ENCODE measurements at places on chromosomes 1 and 21.

DNA sequence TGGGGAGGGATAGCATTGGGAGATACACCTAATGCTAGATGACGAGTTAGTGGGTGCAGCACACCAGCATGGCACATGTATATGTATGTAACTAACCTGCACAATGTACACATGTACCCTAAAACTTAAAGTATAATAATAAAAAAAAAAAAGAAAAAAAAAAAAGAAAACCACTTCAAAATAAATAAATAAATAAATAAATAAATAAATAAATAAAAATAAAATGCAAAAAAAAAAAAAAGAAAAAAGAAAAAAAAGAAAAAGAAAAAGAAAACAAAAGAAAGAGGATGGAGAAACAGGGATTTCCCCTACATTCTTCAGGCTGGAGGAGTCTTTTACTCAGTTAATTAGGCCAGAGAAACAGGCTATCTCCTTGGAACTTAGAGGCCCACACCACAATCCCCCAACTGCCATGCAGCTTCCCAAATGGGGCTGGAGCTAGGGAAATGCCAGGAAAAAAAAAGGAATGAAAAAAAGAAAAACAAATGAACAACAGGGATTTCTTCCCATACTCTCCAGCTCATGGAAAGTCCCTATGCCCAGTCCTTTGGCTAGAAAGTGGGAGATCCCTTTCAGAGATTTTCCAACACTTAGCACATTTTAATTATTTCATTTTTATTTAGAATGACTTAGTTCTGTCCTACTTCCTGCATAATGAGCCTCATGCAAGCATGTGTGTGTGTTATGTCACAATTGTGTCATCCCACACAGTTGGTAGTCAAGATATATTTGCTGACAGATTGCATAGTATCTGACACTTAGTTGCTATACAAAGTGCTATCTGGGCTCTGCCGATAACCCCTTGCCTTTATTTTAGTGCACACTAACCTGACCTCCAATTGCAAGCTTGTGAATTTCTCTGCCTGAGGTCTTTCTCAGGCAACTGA is 486.4 kb downstream of the PLPP3 start:
- peak; percentile 86 for DNase-seq

- DNase-seq: no peak
These were observed 1183.4 kb downstream of the AMY1C start for GRCh38 chr1:104932949-104933679.

DNA sequence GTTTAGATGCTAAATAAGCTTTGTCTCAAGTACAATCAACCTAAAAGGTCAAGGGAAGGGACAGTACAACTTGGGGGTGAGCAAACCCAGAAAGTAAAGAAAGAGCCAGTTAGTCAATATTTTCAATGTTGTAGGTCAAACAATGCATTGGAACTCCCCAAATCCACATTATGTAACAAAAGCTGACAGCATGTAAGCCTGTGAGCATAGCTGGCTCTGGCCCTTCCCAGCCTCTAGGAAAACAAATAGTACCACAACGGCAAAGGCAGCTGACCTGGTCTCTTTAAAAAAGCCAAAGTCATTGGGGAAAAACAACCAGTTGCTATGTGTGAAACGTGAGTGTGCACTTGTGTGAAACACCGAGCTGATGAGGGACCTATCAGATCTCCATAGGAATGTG is 3.4 kb downstream of the CBR1 start:
- no peak for DNase-seq

DNA sequence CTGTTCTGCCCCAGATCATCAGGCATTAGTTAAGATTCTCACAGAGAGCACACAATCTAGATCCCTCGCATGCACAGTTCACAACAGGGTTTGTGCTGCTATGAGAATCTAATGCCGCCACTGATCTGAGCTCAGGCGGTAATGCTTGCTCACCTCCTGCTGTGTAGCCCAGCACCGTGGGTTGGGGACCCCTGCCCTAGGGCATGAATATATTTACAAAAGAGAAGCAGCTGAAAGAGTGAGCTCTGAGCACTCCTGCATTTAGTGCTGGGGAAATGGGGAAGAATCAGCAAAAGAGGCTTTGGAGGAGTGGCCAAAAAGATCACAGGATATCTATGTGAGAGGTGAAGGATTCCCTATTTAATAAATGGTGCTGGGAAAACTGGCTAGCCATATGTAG is 5.6 kb downstream of the CFAP57 start:
- DNase-seq: no peak

DNA sequence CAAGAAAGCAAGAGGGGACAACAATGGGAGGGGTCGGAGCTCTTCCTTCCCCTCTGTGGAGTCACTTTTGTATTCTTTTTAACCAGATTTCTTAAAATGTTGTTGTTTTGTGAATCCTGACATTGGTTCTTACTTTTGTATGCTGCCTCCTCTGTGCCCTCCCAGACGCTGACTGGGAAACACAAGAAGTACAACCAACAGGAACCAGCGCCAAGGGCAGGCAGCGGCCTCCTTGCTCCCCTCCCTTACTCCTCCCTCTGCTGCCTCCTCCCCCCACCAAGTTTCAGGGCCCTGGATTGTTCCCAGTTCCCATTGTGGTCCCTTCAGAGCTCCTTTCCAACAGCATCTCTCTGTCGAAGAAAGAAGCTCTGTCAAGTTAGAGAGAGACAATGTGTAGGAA is 111.1 kb downstream of the BRINP2 start:
- DNase-seq: no peak

GRCh38 chr1:52677076-52677806 is 20.9 kb downstream of the COA7 start:
- no peak for DNase-seq

GRCh38 chr1:211735208-211736170 is 60.1 kb upstream of the NEK2 start:
- no peak for DNase-seq

- no peak for DNase-seq
These were observed 26.4 kb downstream of the ZNF697 start for GRCh38 chr1:119621705-119622104.

GRCh38 chr21:27703791-27704190 is 736.9 kb upstream of the ADAMTS5 start:
- no peak for DNase-seq

- DNase-seq: peak; percentile 67
These were observed 78.3 kb downstream of the NDUFS5 start for GRCh38 chr1:39104158-39105060.

DNA sequence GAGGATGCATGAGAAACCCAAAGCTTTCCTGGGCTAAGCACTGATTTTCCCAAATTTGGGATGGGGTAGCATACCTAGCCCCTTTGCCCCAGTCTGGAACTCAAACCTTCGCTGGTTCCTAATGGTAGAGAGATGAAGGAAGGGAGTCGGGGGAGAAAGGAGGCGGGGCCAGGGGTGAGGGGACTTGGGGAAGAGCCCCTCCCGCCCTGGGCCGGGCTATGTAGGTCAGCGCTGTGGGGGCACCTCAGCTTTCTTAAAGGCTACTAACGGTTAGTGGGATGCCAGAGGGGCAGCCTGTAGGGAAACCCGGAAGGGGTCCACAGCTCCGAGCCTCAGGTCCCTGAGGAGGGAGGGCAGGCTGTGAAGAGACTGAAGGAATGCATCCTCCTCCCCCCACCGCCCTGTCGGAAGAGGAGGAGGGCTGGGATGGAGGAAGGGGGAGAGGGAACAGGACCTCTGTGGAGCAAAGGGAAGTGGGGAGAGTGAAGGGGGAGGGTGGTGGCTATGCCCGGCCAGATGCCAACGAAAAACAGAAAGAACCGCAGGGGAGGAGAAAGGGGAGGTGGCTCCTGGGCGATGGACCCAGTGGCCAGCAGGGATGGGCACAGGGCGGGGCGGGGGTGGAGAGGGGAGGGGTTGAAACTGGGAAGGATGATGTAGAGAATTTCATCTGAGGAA is 1.3 kb downstream of the CADM3 start:
- DNase-seq: no peak

DNA sequence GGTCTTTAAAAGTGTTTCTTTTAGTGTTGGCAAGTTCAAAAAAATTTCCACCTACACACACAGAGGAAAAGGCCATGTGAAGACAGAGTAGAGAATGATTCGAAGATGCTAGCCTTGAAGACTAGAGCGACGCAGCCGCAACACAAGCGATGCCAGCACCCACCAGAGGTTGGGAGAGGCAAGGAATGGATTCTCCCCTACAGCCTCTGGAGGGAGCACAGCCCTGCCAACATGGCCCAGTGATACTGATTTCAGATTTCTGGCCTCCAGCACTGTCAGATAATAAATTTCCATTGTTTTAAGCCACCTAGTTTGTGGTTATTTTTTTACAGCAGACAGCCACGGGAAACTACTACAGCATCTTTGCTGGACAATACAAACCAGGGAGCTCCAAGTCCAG is 6.9 kb upstream of the ADAR start:
- no peak for DNase-seq

DNA sequence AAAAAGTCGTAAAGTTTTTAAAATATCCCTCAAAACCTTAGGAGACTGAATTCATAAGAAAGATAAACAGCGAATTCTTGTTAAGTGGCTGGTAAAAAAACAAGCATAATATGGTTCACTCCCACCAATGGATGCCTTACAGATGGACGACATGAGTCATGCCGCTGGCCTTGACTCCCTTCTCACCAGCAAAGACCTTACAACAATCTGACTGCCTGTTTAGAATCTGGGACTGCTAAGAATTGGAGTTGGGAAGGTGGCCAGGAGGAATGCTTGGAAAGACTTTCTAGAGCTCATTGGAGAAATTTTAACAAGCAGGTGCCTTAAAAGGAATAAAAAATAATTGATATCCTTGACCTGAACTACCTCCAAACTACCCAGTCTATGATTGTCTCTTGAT is 206.9 kb upstream of the FMN2 start:
- DNase-seq: no peak

DNA sequence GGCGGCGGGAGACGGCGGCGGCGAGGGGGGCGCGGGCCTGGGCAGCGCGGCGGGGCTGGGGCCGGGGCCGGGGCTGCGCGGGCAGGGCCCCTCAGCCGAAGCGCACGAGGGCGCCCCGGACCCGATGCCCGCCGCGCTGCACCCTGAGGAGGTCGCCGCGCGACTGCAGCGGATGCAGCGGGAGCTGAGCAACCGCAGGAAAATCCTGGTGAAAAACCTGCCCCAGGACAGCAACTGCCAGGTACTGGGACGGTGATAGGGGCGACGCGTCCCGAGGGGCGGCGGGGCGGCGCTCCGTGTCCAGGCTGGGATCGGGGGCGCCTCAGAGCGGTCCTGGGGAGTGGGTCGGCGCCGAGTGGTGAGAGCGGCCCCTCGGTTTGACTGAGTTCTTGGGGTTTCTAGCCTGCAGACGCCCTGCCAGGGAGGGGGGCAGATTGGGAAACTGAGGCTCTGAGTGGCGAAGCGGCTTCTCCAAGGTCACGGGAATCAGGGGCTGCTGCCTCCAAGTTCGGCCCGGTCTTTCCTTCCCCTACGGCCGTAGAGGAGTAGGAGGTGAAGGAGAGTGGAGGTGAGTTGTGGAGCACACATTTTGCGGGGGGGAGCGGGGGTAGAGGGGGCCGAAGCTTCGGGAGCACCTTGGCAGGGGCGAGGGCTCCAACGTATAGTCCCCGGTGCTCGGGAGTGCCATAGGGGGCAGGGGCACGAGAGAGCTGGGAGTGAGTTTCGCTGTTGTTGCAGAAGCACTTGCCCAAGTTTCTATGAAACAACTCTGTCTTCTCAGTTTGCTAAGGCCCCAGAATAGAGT is 508 bp downstream of the RAVER2 start:
- no peak for DNase-seq

DNA sequence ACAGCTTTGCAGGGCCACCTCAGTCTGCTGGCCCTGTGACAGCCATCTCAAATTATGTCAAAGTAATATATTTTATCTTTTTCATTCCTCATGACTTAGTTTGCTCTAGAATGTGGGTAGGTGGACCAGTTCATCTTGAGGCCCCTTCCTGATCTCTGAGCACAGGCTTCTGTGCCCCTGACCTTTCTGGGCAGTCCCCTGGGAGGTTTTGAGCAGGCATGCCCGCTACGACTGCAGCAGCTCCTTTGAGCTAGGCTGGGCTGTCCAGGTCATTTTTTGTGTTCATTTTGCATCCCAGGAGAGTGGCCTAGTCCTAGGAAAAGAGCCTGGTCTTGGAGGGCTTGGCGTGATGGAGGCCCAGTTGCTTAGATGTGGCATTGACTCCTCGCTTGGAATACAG is 42.7 kb downstream of the EIF2D start:
- no peak for DNase-seq

GRCh38 chr21:44377922-44378645 is 24.7 kb downstream of the TRPM2 start:
- no peak for DNase-seq

DNA sequence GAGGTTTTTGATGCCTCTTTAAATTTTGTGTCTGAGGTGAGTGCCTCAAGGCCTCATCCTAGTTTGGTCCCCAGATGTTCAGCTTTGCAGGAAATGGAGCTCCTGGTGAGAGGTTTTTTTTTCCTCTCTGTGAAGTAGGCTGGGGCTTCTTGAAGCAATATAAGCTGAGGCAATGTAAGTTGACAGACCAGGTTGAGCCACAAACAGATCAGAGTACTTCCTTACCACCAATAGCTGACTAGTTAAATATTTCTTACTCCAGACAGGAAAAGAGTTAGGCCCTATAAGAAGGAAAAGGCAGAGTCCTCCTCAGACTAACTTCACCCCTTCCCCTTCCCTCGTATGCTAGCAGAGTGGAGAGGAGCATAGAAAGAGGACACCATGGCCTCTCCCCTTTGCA is 341.0 kb downstream of the LMO4 start:
- DNase-seq: no peak

GRCh38 chr1:87051965-87052364 is 137.5 kb downstream of the HS2ST1 start:
- DNase-seq: no peak

GRCh38 chr1:94325377-94326302 is 88.3 kb upstream of the ARHGAP29 start:
- DNase-seq: no peak

GRCh38 chr1:118183586-118183985 is 1.4 kb downstream of the SPAG17 start:
- DNase-seq: no peak

- no peak for DNase-seq
These were observed 5.7 kb upstream of the RHEX start for GRCh38 chr1:206047271-206047670.

GRCh38 chr1:48726557-48727215 is 50.0 kb downstream of the BEND5 start:
- no peak for DNase-seq

- no peak for DNase-seq
These were observed 50.3 kb upstream of the CNIH3 start for GRCh38 chr1:224565611-224566406.

DNA sequence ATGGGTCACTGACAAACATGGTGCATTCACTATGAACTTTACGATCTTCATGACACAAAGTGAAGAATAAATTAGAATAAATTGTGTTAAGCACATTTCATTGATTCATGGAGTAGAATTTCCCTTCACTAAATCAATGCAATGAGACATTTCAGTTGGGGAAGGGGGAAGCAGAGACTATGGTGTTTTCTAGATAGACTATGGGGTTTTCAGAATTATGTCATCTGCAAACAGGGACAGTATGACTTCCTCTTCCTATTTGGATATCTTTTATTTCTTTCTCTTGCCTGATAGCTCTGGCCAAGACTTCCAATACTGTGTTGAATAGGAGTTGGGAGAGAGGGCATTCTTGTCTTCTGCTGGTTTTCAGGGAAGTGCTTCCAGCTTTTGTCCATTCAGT is 80.0 kb upstream of the C1orf105 start:
- DNase-seq: peak; percentile 84

Measured in inflammatory macrophage treated with lipopolysaccharide for 4 hours (primary cell).